Glomerular endothelial cell (primary cell): ENCODE measurements at places on chromosomes 11 and 22. TPM values are rescaled to one million over a fixed set of nuclear protein-coding genes. Genes with fewer than 3 reads are reported as not detected.

The PDGFB gene
- 132 and 333 TPM in 2 replicates for total RNA-seq

The RHBDD3 gene
- total RNA-seq: 43.1 and 45.6 TPM in 2 replicates

The SAA2 gene
- 0.87 TPM in 1 of 2 replicates, not detected in the other for total RNA-seq

The RASGRP2 gene
- total RNA-seq: 0.34 and 1.3 TPM in 2 replicates

The UPK2 gene
- not detected in 2 replicates for total RNA-seq

The TBX1 gene
- total RNA-seq: 0.63 and 3.6 TPM in 2 replicates

The CARD18 gene
- total RNA-seq: not detected in 2 replicates

The LRP5 gene
- total RNA-seq: 39.3 and 72.2 TPM in 2 replicates

The PRDX5 gene
- total RNA-seq: 305 and 480 TPM in 2 replicates

The FOSL1 gene
- 71.4 and 97.8 TPM in 2 replicates for total RNA-seq

The C11orf86 gene
- not detected in 2 replicates for total RNA-seq

The LSP1 gene
- 1.1 TPM in 1 of 2 replicates, not detected in the other for total RNA-seq

The THY1 gene
- 16.1 and 23.6 TPM in 2 replicates for total RNA-seq

The OR2D2 gene
- 0.35 TPM in 1 of 2 replicates, not detected in the other for total RNA-seq

The PLAAT5 gene
- total RNA-seq: not detected in 2 replicates

The SHANK2 gene
- total RNA-seq: 4.7 and 5.3 TPM in 2 replicates

The OR51B4 gene
- not detected in 2 replicates for total RNA-seq

The NCF4 gene
- 0.41 TPM in 1 of 2 replicates, not detected in the other for total RNA-seq

The YPEL4 gene
- total RNA-seq: 0.24 and 0.41 TPM in 2 replicates

The ACAT1 gene
- 98.5 and 210 TPM in 2 replicates for total RNA-seq

The RIMBP3B gene
- 0.06 TPM in 1 of 2 replicates, not detected in the other for total RNA-seq

The CRYBB3 gene
- total RNA-seq: 0.58 TPM in 1 of 2 replicates, not detected in the other

The KRTAP5-8 gene
- total RNA-seq: not detected in 2 replicates

The KRTAP5-2 gene
- not detected in 2 replicates for total RNA-seq

The VSIG10L2 gene
- not detected in 2 replicates for total RNA-seq

The MS4A6A gene
- total RNA-seq: 2.9 and 7.5 TPM in 2 replicates

The MMP7 gene
- total RNA-seq: 9.8 and 57.1 TPM in 2 replicates

The NAP1L4 gene
- 137 and 163 TPM in 2 replicates for total RNA-seq

The ZNF408 gene
- 12.4 and 13.8 TPM in 2 replicates for total RNA-seq

The ELMOD1 gene
- total RNA-seq: not detected in 2 replicates

The MS4A3 gene
- not detected in 2 replicates for total RNA-seq

The OR56A1 gene
- total RNA-seq: under 0.01 TPM in 1 of 2 replicates, not detected in the other

The CCDC116 gene
- 0.35 TPM in 1 of 2 replicates, not detected in the other for total RNA-seq

The EXPH5 gene
- total RNA-seq: 0.82 TPM in 2 replicates

The KCNK4 gene
- total RNA-seq: not detected in 2 replicates

The PDE3B gene
- 1.7 and 3.6 TPM in 2 replicates for total RNA-seq

The NCAM1 gene
- 1.8 and 8.3 TPM in 2 replicates for total RNA-seq

The APOBEC3G gene
- total RNA-seq: 7.5 and 10.2 TPM in 2 replicates

The PHLDA2 gene
- total RNA-seq: 67.4 and 95.4 TPM in 2 replicates

The CSNK2A3 gene
- total RNA-seq: 1.1 and 2.0 TPM in 2 replicates

The MUC5AC gene
- not detected in 2 replicates for total RNA-seq

The BCR gene
- 84.6 and 90.0 TPM in 2 replicates for total RNA-seq

The CCDC87 gene
- total RNA-seq: 0.18 and 0.73 TPM in 2 replicates

The UPB1 gene
- 0.24 and 0.35 TPM in 2 replicates for total RNA-seq

The VWCE gene
- total RNA-seq: 9.0 and 18.6 TPM in 2 replicates

The TTLL12 gene
- total RNA-seq: 35.8 and 55.0 TPM in 2 replicates

The VSIG2 gene
- total RNA-seq: 1.1 TPM in 1 of 2 replicates, not detected in the other

The LARGE2 gene
- total RNA-seq: not detected in 2 replicates

The C1QTNF4 gene
- total RNA-seq: 0.29 and 1.3 TPM in 2 replicates

The UCP2 gene
- total RNA-seq: 15.3 and 23.7 TPM in 2 replicates

The BTG4 gene
- total RNA-seq: not detected in 2 replicates

The CEP126 gene
- total RNA-seq: 0.15 and 0.58 TPM in 2 replicates

The CREB3L1 gene
- total RNA-seq: 6.3 and 23.4 TPM in 2 replicates
